Astrocyte of the cerebellum (primary cell): ENCODE measurements at places on chromosomes 11 and 22.

DNA sequence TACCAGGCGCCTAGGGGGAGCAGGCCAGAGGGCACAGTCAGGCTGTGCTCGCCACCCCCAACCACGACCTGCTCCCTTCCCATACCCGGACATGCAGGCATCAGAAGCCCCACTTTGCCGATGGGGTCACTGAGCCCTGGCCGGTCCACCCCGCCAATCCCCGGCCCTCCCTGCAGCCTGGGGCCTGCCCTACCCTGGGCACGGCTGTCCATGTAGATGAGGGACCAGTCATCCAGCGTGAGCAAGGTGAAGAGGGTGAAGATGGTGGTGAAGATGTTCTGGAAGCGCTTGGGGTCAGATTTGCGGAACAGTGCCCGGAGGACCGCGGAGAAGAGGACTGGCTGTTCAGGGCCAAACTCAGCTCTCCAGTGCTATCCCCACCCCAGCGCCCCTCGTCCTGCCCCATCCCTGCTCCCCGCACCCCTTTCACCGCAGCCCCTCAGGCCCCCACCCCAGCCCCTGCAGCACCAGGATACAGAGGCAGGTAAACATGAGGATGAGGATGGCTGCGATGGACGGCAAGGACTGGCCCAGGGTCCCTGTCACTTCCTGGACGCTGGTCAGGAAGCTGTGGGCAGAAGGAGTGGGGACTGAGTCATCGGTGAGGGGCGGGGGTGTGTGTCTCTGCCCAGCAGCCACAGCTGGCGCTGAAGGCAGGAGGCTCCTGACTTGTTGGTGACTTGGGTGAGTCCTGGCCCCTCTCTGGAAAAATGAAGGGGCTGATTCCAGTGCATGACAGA is 5.5 kb downstream of the CATSPER1 start:
- no peak for DNase-seq

DNA sequence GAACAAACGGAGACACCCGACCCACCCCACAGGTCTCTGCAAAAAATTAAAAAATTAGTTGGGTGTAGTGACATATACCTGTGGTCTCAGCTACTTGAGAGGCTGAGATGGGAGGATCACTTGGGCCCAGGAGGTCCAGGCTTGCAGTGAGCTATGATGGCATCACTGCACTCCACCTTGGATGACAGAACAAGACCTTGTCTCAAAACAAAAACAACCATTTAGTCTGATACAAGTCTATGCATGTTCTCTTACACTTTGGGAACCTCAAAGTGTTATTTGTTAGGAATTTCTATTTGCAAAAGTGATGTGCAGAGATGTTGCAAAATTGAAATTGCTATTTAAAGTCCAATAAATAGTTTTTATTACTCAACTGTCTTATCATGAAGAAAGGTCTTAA is 14.3 kb downstream of the ATG13 start:
- no peak for DNase-seq

DNA sequence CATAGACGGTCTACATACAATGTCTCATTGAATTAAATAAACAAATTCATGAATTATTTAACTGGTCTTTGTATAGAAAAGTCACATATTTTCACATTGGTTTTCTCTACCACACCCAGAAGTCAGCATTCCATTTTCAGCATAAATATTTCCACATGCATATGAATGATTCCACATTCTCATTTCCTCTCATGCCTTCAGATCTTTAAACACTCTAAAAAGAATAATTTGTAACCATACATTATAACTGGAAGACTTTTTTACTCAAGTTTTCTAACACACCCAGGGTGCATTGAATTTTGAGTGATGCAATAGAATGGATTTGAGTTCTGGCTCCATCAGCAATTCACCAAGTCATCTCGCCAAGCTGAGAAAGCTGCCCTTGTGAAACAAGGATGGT is 501.8 kb upstream of the TENM4 start:
- no peak for DNase-seq

GRCh38 chr11:115659061-115659963 is 155.1 kb upstream of the CADM1 start:
- no peak for DNase-seq

- DNase-seq, result no peak
These were observed 33.9 kb upstream of the CLTCL1 start for GRCh38 chr22:19325296-19325948.

DNA sequence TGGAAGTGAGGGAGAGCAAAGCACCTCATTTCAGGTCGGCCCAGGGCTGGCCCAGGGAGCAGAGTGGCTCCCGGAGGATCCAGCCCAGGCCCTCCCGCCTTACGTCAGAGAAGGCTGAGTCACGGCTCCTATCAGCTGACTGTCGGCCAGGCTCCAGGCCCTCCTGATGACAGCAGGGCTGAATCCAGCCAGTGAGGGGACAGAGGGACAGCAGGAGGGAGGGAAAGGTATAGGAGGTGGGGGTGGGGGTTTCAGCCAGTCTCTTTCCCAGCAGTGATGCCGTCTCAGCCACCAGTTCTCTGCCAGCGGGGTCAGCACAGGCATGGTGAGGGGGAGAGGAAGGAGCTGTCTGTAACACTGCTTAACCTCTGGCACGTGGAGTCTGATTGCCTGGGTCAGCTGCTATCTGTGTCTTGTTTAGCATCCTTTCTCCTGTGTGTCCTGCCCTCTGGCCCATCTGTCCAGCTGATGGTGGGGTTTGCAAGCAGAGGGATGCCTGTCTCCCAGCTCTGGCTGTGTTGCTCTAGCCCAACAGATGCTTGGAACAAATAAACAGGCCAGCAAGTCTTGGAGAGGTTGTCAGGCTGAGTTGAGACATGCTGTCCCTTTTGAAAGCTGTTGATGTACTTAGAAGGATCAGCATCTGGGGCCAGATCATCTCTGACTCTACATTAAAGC is 74.0 kb downstream of the ADAMTS15 start:
- peak; percentile 84 for DNase-seq

DNA sequence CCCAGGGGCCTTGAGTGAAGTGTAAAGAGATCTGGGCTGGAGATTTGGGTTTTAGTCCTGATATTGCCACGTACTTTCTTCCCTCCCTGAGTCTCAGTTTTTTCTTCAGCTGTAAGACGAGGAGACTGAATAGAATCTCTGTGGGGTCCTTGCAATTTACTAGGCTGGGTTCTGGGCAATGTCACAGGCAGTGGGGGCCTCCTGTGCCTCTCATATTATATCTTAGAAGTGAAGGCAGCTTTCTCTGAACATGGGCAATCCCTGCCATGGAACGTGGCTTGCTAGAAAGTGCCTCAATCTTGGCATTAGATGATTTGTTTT is 62.0 kb upstream of the PTPRJ start:
- DNase-seq, result no peak

- no peak for DNase-seq
These were observed 158.2 kb downstream of the TTC28 start for GRCh38 chr22:28521451-28521850.

DNA sequence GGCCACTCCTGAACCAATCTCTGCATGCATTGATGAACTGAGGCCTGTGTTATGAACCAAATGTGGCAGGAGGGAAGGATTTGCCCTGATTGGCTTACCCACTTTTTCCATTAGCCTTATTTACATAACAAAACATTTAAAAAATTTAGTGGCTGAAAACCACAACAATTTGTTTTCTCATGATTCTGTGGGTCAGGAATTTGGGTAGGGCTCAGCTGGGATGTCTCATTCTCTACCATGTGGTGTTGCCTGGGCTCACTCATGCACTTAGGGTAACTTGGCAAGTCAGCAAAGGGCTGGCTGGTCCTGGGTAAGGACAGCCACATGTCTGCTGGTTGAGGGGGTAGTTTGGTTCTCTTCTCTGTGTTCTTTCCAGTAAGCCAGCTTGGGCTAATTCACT is 35.1 kb upstream of the CYP2R1 start:
- peak; percentile 23 for DNase-seq

DNA sequence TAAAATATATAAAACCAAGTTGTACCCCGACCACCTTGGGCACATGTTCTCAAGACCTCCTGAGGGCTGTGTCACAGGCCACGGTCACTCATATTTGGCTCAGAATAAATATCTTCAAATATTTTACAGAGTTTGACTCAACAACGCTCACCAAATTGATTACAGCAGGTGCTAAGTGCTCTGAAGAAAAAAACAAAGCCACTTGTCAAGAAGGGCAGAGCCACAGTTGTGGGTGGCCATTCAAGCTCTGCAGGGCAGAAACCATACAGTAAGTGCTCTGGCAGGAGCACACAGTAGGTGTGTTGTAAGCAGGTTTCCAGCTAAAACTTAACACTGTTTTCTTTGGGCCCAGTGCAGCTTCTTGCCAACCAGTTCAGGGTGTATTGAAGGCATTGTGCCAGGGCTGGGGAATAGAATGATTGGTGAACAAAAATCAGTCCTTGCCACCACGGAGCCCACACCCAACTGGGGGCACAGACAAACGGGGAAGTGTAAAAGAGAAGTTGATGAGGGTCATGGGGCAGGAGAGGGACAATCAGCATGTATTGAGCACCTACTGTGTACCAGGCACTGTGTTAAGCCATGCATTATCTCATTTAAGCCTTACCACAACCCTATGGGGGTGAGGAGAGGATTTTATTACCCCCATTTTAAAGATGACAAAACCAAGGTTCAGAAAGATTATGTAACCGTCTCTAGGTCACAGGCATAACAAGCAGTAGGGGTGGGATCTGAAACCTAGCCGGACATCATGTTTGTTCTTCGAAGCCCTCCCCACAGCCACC is 18.2 kb downstream of the ARRB1 start:
- no peak for DNase-seq

- no peak for DNase-seq
These were observed 20.3 kb upstream of the MRPL17 start for GRCh38 chr11:6703247-6704063.

GRCh38 chr11:69202511-69203221 is 46.9 kb downstream of the SMIM38 start:
- no peak for DNase-seq
